ENCODE measurements at places on chromosomes 2 and 18. TPM values are rescaled to one million over a fixed set of nuclear protein-coding genes. Genes with fewer than 3 reads are reported as not detected.

The PLGLB1 gene
- 0.18 TPM for total RNA-seq

The SKOR2 gene
- total RNA-seq, result not detected

The FAM98A gene
- total RNA-seq, result 33.4 TPM

The LRRC30 gene
- total RNA-seq, result not detected

The FOXI3 gene
- not detected for total RNA-seq

The CD28 gene
- total RNA-seq, result under 0.01 TPM

The SCG2 gene
- 0.38 TPM for total RNA-seq

The CD226 gene
- total RNA-seq, result 0.09 TPM

The CENPA gene
- 5.2 TPM for total RNA-seq

The XDH gene
- not detected for total RNA-seq

The GCG gene
- not detected for total RNA-seq

The PFN4 gene
- 0.18 TPM for total RNA-seq

The IL1RL2 gene
- not detected for total RNA-seq

The TLX2 gene
- total RNA-seq, result not detected

The BOK gene
- 51.2 TPM for total RNA-seq

The CFAP65 gene
- under 0.01 TPM for total RNA-seq

The SP140 gene
- not detected for total RNA-seq

The DLX1 gene
- under 0.01 TPM for total RNA-seq

The IL18RAP gene
- total RNA-seq, result not detected

The ITGAV gene
- 376 TPM for total RNA-seq

The HOXD4 gene
- 2.8 TPM for total RNA-seq

The TCF7L1 gene
- 5.1 TPM for total RNA-seq

The HOXD12 gene
- total RNA-seq, result not detected

The SERPINB13 gene
- total RNA-seq, result not detected

The POTEI gene
- 0.09 TPM for total RNA-seq

The ANKRD53 gene
- total RNA-seq, result 0.09 TPM

The ATOH8 gene
- total RNA-seq, result 3.9 TPM

The FSHR gene
- not detected for total RNA-seq

The MXD1 gene
- 2.8 TPM for total RNA-seq

The DTNA gene
- 2.1 TPM for total RNA-seq

The HNRNPA3 gene
- total RNA-seq, result 49.9 TPM

The FBXO15 gene
- total RNA-seq, result 0.09 TPM

The MC5R gene
- not detected for total RNA-seq

The C2orf80 gene
- not detected for total RNA-seq

The LIMS2 gene
- total RNA-seq, result 22.1 TPM

The EVX2 gene
- total RNA-seq, result not detected

The VPS54 gene
- 19.0 TPM for total RNA-seq

The ASPRV1 gene
- total RNA-seq, result 0.09 TPM

The MC4R gene
- not detected for total RNA-seq

The EN1 gene
- not detected for total RNA-seq

The LHCGR gene
- not detected for total RNA-seq

The ADAM23 gene
- total RNA-seq, result 18.4 TPM
